ENCODE measurements at places on chromosomes 13 and 19.

DNA sequence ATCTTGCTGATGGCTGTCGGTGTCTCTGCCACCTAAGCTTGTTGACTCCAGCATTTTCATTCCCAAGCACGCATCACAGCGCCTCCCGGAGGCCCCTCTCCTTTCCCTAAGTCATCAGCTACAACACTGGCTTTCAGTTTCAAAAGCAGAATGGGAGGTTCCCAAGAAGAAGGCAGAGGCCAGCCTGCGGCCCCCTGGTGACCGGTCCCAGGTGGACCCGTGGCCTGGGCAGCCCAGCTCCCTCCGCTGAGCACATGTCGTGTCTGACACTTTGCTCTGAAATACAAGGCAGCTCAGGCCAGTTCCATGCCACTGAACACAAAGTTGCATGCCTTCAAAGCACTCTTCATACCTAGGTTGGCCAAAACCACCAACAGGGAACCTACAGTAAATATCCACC lies 8.5 kb downstream of the MLLT1 start:
- DNase-seq, result no peak

DNA sequence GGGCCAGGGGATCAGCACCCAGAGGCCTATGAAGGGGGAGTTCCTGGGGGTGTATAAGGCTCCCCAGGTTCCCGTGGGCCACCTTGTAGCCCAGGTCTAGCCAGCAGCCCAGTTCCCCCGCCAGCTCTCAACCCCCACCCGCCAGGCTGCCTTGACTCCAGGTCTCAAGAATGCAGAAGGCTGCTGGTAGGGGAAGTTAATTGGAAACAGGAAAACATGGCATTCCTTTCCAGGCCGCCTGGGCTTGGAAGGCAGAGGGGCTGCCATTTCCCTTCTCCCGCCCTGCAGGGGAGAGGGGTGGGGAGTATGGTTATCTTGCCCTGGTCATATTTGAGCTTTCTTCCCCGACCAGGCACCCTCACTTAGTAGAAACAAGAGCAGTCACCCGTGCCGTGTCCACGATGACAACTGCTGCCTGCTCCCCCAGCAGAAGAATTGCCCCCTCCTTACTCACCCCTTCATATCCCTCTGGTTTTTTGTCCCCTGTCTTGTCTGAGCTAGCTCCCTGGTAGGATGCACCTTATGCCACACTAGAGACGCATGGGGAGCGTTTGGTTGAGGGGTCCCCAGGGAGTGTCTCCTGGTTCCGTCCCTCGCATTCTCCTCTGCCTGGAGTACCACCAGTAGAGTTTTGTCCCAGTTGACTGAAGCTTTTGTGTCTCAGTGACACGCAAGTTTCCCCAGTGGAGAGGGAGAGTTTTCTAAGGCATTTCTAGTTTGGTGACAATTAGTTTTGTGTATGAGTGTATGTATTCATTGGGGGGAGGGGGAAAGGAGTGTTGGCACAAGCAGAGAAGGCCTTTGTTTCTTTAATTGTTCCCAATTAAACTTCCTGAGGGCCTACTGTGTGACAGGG lies 4.5 kb downstream of the BICRA start:
- DNase-seq, result no peak

DNA sequence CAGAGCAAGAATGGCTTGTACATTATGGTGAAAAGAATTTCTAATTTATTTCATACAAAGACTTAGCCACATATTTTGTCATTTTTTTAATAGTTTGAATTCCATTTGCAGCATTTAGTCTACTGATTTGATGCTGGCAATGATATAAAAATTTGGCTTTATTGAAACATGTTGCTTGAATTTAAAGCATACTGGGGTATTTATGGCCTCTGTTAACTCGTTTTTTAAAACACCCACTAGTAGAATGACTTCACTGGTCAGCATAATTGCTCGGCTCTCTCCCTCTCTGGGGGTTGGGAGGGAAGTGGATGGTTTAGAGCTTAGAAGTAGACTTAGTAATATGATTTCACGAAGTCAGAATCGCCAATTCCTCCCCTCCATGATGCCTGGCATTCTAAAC lies 354.9 kb upstream of the HTR2A start:
- DNase-seq, result no peak

DNA sequence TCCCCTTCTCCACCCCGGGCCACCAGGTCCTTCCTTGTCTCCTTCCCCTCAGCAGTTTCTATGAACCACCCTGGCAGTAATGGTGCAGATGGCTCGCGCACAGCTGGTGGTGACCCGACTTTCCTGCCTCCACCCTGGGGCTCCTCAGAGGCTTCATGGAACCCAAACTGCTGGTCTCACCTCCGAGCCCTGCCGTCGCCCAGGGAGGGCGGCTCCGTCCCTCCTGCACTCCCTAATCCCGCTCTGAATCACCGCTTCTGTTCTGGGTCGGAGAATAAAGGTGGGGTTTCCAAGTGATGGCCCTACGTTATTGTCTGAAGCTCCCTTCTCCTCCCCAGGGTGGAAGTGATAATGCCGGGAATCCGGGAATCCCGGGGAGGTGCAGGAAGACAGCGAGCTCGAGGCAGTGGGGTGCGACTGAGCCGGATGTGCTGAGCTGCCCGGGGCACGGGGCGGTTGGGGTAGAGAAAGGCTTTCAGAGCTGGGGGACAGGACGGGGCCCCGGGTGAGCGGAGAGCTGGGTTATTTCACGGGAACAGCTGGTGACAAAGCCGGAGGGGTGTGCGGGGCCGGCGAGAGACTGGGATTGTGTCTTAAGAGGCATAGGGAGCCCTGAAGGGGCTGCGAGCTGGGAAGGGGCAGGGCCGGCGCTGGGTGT lies 711 bp downstream of the FUT2 start:
- no peak for DNase-seq

DNA sequence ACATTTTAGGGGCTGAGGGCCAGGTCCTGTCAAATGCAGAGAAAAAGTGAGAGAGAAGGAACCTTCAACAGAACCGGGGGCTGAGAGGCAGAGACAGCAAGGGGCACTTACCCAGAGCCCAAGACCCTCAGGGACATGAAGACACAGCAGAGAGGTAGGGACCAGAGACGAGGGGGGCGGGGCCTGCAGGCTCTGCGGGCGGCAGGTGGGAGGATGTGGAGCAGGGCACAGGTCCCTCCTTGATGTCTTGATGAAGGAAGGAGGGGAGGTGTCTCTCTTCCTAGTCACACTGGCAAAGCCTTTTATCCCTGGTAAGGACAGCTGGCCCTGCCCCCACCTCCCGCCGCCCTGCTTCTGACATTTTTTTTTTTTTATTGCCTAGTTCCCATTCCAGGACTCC lies at the start of gene KLK14:
KLK14 (minus strand) TSS at position 277 of the 400 bp plus-strand sequence; CDS start at position 4, 273 bp downstream.
- no peak for DNase-seq

DNA sequence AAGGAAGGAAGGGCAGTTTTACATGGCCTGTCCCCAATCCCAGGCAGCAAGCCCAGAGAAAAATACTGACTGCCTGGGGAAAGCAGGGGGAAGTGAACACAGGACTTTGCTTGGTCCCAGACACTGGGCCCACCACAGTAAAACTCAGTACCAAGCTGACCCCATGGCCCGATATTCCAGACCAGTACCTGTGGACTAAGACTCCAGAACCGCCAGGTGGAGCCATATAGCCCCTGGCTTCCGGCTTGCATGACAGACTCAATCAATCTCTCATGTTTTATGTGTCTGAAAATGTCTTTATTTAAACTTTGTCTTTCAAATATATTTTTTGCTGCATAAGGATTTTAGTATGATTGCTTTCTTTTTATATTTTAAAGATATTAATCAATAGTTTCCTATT lies 767.9 kb upstream of the SLITRK6 start:
- DNase-seq, result no peak

DNA sequence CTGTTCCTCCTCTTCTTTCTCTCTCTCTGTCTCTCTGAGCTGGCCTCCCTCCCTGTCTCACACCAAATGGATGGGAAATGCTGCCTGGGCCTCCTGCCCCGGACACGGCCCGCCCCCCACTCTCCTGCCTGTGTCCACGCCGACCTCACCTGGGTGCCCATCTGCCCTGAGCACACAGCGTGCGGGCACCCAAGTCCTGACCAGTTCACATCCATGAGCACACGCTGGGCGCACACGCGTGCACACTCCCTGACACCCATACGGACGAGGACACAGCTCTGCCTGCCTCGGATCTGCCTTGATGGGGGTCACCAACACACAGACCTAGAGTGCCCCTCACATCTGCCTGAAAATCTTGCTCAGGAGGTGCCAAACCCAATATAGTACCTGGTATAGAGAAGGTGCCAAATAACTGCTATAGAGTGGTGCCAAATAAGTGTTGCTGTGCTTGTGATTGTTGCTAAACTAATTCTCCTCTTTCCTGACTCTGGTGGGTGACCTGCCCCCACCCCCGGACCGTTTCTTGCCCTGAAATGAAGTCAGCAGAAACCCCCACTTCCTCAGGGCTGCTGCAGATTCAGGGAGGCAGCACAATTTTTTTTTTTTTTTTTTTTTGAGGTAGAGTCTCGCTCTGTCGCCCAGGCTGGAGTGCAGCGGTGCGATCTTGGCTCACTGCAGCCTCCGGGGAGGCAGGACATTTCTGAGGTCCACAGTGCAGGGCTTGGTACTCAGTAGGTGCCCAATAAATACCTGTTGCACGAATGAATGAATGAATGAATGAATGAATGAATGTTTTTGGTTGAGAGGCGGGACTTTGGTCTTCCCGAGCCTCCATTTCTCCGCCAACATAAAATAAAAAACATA lies 4.6 kb downstream of the NFIC start:
- no peak for DNase-seq

DNA sequence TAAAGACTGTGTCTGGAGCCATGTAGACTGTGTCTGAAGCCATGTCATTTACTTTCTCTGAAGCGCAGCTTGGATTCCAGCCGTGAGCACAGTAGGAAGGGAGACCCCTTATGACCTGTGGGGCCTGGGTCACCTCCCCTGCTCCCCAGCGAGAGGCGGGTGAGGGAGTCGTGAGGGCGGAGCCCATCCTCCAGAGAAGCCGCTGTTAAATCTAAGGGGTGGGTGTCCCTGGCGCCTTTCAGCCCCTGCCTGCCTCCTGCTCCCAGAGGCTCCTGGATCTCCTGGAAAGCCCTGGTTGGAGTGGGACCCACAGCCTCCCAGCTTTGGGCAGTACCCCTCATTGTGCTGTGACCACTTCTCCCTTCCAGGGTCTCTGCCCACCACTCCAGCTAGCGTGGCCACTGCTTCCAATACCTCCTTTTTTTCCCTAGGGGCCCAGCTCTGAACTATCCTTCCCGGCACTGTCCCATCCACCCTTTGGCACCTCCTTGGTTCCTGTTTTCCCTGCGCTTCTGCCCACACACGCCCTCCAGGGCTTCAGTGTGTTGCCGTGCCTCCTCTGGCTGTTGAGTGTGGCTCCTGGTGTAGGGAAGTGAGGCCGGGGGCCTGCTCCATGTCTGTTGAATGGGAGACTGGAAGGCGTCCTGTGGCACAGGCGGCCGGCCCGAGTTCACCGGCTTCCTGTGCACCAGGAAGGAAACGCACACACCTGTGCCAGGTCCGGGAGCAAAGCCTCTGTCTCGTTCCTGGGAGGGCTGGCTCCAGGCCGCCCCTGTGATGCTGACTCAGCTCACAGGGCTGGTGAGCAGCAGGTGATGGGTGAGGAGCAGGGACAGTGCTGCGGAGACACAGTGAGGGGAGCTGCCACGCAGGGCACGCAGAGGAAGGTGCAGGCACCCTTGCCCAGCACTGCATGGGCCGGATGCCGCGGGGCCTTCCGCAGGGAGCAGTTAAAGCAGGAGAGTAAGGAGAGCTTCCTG lies 29.4 kb downstream of the ATP4B start:
- no peak for DNase-seq

GRCh38 chr19:41933693-41934426 lies 5.6 kb upstream of the ERFL start:
- DNase-seq, result no peak

- DNase-seq, result no peak
These were observed 1471.7 kb upstream of the PRR20A start for GRCh38 chr13:55669051-55669450.

DNA sequence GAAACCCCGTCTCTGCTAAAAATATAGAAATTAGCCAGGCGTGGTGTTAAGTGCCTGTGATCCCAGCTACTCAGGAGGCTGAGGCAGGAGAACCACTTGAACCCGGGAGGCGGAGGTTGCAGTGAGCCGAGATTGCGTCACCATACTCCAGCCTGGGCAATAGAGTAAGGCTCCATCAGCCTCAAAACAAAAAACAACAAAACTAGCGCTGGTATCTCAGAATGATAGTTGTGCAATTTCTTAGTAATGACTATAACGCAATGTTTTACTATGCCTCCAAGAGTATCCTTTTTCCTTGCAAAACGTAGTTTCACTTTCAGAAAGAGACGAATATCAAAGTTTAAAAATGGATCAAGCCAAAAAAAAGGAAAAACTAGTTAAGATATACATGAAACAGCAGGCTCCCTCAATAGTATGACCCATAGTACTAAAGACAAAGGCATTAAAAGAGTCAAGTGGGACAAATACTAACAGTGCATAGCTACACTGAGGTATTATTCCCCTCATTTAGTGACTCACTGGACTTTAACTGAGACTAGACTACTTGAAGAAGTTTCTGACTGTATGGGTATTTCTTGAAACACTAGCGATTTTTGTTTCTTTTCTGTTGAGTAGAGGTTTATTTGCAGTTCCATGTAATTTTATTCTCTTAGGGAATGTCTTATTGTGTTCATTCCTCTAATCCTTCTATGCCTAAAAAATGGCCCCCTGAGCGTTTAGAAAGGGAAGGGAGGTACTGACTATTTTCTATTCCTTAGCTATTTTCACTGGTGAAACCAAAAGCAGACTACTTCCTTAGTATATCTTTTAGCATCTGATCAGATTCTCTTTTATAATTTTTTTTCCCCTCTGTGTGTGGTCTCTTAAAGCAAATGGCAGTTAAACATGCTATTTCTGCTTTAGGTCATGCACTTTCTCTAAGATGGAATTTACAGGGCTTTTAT lies 10.4 kb upstream of the ITM2B start:
- peak; percentile 35 for DNase-seq

DNA sequence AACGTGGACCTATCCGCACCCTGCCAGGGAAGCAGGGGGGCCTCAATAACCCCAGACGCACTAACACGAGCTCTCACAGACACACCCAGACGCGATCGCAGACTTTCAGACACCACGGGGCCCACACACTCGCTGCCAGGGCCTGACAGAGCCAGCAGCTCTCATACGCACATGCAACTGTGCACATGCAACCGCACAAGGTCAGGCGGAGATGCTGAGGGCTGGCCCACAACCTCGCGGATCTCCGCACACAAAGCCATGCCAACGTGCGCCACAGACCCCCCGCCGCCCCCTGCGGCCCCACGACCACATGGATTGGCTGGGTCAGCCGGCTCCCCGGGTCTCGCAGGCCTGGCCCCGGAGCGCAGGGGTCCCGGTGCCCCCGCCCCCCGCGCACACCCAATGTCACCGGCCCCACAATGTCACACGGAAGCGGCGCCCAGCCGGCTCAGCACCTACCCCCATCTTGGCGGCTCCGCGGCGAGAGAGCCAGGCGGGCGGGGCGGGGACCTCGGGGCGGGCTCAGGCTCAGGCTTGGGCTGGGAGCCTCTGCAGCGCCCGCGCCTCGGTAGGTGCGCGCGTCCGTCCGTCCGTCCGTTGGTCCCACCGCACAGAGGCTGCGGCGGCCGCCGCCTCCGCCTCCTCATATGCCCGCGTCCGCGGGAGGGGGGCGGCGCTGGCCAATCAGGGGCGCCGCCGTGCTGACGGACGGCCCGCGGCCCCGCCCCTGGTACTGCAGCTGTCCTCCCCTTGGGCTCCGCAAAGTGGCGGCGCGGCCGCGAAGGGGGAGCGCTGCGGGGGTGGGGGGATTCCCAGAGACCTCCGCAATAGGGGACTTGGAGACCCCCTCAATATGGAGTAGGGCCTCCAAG lies at the start of gene ATP1A3:
ATP1A3 (minus strand) TSS at position 619 of the 872 bp plus-strand sequence; CDS start at position 465, 154 bp downstream.
- DNase-seq, result peak; percentile 66
